AML-193 (cell line): ENCODE measurements at places on chromosomes 16 and 17.

DNA sequence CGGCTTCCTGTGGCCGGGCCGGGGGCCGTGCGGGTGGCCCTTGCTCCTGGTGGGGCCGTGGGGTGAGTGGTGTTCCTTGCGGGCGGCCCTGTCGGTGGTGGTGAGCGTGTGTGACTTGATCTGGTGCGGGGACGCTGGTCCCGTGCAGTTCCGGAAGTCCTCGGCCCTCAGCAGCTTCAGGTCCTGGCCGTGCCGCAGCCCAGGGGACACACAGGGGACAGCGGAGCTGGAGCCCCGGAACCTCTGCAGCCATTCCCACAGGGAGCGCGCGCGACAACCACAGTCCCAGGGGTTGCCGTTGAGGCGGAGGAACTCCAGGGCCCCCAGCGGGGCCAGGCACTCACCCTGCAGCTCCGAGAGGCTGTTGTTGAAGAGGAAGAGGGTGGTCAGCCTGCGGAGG, 88.4 kb downstream of the RTN4RL1 start:
- DNase-seq, result no peak

DNA sequence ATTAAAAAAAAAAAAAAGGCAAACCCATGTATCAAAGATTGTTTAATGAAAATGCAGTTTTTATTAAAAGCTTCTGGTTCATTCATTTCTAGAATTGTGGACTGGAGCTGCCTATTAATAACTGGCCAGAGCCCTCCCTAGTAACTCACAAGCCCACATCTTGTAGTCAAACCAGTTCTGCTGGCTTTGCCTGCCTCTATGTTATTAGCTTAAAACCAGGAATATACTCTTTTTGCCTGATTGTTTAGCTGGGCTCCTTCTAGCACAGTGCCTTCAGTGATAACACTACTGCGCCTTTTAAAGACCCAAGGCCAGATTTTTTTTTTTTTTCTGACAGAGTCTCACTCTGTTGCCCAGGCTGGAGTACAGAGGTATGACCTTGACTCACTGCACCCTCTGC, 26.0 kb downstream of the TAC4 start:
- DNase-seq, result no peak

- DNase-seq, result no peak
Measured at GRCh38 chr16:27576729-27577128, 26.8 kb downstream of the KATNIP start.

DNA sequence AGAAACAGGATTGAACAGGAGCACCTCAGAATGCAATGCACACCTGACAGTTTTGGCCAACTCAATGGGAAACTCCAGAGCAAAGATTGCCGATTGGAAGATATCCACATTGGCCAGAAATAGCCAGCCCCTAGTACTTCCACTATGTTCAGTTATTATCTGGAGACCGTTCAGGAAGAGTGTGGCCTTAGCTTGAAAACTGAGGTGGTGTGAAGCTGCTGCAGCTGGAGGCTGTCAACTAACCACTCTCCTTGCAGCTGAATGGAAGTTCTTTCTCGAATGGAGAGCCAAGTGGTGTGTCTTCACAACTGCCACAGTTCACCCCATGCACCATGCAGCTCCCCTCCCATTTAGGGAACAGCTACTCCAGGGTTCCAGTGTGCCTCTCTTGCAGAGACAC, 61.9 kb upstream of the DHX40 start:
- DNase-seq, result no peak

- DNase-seq, result peak; percentile 54
Measured at GRCh38 chr17:28494445-28495188, 11.5 kb upstream of the FOXN1 start.

DNA sequence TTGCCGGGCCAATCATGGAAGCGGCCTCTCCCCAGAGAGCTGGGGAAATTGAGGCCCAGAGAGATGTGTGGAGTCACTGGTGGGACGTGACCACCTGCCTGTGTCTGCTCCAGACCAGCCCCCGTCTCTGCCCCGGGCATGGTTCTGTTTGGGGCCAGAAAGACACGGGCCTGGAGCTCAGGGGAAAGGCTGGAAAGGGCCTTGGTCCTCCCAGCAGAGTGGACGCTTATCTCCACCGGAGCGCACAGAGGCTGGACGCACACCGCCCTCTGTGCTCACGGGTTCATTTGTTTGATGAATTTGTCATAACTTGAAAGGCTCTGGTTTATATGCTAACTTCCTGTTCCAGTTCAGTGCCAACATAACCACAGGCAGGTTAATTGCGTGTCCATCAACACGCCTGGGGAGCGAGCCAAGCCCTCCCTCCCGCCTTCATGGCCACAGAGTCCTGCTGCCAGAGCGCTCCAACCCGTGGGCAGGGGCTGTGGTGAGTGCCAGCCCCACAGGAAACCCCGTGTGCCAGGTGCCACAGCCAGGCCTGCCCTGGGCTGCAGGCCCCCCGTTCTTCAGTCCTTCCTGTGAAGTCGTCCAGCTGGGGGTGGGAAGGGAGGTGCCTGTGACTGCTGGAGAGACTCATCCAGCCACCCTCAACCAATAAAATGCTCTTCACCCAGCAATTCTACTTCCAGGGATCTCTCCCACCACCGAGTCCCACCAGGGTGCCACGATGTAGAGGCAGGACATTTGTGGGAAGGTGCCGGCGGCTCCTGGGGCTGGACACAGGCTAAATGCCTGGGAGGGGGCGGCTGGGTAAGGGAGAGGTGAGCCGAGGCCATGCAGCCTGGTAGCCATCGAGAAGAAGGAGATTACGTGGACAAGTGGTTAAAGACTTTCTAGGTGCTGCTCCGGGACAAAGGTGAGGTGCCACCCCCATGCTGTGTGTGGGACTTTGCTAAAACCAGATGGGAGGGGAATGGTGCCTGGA, 29.4 kb upstream of the BAHCC1 start:
- peak; percentile 50 for DNase-seq

- DNase-seq, result no peak
Measured at GRCh38 chr17:52159246-52160135, 977 bp upstream of the CA10 start.

DNA sequence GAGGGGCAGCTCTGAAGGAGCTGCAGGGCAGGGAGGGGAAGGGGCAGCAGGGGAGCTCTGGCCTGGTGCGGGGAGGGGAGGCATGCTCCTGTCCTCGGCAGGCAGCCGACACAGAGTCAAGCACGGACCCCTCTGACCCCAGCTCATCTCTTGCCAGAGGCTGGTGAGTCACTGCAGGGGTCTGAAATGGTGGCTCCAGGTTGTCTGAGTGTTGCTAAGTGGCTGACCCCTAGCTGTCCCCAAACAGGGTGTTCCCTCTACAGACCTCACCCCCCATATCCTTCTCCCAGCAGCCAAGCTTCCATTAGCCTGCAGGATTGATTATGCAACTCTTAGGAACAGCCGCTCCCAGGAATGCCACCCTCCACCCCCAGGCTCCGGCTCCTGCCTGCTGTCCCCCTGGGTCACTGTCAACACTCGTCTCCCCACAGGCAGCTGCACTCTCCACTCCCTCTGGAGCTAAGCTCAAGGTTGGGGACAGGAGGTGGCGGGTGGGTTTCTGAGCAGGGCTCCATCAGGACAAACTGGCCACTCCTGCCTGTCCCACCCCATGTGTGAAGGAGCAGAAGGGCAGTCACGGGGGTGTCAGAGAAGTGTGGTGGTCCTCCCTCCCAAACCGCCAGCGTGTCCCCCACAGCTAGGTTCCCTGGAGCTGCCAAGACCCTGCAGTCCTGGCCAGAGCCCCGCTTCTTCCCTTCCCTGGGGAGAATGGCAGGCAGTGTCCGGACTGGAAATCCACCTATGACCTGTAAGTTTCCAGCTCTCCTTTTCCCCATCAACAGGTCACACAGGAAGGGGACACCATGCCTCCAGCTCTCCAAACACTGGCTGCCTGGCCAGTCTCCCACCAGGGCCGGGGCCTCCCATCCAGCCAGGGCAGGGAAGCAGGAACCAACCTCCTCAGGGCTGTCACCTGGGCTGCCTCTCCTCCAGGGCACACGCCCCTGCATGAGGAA, 1.0 kb downstream of the MYLK3 start:
- no peak for DNase-seq

GRCh38 chr16:30348929-30349328, 6.2 kb downstream of the CD2BP2 start:
- DNase-seq, result no peak

DNA sequence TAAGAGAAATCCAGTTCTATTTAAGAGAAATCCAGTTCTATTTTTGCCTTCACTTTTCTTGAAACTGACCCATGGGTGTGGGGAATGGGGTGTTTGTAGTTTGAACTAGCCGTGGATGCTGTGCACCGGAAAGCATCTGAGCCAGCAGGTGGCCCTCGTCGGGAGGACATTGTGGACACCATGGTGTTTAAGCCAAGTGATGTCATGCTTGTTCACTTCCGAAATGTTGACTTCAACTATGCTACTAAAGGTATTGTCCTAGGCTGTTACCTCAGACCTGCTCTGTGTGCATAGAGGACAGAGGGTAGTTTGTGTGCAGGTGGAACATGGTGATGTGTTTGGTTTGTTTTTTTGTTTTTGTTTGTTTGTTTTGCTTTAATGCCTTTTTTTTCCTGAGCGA, 3.3 kb downstream of the ATXN2L start:
- DNase-seq, result no peak

DNA sequence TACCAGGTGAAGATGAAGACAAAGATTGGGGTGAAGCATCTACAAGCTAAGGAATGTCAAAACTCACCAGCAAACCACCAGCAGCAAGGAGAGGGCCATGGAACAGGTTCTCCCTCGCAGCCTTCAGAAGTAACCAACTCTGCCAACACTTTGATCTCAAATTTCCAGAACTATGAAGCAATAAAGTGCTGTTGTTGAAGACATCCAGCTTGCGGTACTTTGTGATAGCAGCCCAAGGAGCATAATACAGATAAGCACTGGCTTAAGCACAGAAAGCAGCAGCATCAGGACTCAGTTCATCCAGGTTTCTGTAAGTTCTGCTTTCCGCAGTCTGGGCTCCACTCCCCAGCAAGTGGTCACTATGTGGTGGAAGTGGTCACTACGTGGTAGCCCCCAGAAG, 16.0 kb upstream of the CDRT4 start:
- no peak for DNase-seq

DNA sequence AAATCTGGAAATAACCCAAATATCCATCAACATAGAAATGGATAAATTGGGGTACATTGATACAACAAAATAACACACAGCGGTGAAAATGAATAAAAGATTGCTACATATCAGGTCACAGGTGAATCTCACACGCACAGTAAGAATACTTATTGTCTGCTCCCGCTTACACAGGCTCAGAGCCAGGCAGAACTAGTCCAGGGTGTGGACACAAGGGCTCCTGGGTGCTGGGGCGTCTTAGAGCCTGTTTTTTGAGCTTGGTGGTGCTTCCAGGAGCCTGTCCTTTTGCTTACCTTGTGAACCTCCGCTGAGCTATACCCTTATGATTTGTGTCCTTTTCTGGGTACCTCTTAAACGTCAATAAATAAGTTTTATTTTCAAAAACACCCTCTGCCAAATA, 19.8 kb upstream of the C16orf74 start:
- DNase-seq, result no peak

GRCh38 chr16:2056077-2056476, 8.3 kb downstream of the TSC2 start:
- no peak for DNase-seq

DNA sequence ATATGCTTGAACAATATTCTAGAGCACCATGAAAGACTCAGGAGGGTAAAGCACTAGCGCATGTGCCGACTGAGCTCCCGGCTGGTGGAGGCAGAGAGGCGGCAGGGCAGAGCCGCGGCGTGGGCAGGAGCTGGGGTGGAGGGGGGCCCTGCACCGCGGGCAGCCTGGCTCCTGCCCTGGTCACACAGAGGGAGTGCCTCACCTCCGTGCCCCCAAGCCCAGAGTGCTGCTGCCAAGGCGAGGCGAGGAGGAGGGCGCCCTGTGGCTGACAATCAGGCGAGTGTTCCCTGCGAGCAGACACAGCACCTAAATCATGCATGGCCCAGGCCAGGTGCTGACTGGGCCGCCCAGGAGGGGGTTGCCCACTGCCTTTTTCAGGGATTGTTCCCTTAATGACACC, 105.8 kb upstream of the TNRC6C start:
- DNase-seq, result no peak

GRCh38 chr17:42411361-42411760, 11.7 kb downstream of the CAVIN1 start:
- no peak for DNase-seq

DNA sequence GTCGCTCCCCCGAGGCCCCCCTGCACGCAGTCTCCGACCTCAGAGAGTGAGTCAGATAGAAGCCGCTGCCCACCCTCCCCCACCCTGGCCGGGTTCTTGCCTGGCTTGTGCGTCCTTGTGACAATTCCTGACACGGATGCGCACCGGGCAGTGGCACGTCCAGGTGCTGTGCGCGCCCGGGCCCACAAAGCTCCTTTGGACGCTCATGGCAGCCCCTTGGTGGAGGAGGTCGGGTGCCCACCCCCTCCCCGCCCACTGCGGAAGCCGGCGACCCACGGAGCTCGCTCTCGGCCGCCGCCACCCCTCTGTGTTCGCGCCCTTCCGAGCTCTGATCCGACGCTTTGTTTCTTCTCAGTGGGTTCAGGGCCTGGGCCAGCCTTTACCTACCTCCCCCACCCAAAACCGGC, 662 bp upstream of the TUBB3 start:
- no peak for DNase-seq

DNA sequence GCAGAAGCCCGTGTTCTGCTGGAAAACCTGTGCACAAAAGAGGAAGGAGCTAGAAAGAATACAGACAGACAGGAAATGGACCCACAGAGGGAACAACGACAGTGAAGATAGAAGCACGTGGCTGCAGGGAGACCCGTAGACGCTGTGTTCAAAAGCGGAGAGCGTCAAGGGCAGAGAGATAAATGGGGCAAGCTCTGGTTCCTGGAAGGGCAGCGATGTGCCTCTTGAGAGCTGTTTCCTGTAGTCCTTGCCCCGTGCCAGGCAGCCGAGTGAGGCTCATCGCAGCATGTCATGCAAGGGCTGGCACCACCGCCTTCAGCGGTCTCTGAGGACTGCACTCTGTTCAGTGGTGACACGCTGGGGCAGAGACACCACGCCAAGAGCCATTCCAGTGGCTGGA, 43.6 kb upstream of the CACNG5 start:
- peak; percentile 45 for DNase-seq
